ENCODE measurements at places on chromosomes 11 and 22. TPM values are rescaled to one million over a fixed set of nuclear protein-coding genes. Genes with fewer than 3 reads are reported as not detected.

- H3K4me3 ChIP-seq = no peak overlapping the region
- no peaks in the 10 kb centered on the region for H3K36me3 ChIP-seq
- no peaks in the 10 kb centered on the region for H3K27me3 ChIP-seq
- DNase-seq = no peak
- no peak overlapping the region for H3K27ac ChIP-seq
- no peaks in the 10 kb centered on the region for H3K4me1 ChIP-seq
Observed at GRCh38 chr11:128310676-128311445, 276.5 kb downstream of the ETS1 start.

The MRPL48 gene
- 17.4 TPM for total RNA-seq

DNA sequence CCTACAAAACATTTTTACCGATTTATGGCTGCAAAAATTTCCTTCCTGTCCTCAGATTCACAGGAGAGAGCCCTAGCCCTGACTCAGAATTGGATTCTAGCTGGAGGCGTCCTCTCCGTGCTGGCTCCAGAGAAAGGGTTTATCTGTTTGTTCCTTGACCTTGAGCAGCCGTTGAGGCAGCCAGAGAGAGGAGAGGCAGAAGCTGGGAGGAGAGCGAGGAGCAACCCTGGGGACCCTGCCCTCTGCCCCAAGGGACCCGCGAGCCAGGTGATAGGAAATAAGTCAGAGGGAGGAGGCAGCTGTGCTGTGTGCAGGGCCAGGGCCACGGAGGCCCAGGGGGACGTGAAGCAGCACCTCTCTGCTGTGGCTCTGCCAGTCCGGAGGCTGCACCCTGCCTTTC is 75.6 kb downstream of the IGLL1 start:
- no peaks in the 10 kb centered on the region for H3K4me1 ChIP-seq
- no peak overlapping the region for H3K4me3 ChIP-seq
- no peaks in the 10 kb centered on the region for H3K27me3 ChIP-seq
- no peaks in the 10 kb centered on the region for H3K36me3 ChIP-seq

DNA sequence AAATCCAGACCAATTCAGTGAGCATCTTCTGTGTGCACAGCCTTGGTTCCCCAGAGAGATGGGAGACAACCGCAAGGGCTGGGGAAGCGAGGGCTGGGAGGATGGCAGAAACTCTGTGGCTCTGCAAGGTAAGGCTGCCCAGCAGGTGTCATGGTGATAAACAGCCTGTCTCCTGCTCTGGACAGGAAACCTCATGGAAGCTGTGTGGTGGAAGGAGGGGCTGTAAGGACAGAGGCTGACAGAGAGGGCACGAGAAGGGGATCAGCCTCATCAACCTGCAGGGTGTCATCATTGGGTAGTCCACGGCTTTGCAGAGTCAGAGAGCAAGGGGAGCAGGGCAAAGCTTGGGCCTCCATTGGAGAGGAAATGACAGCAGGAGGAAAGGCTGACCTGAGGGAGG is 138.4 kb upstream of the CADM1 start:
- no peaks in the 10 kb centered on the region for H3K4me1 ChIP-seq
- no peak for DNase-seq
- no peaks in the 10 kb centered on the region for H3K36me3 ChIP-seq
- H3K4me3 ChIP-seq = no peak overlapping the region
- no peak overlapping the region for H3K27ac ChIP-seq

DNA sequence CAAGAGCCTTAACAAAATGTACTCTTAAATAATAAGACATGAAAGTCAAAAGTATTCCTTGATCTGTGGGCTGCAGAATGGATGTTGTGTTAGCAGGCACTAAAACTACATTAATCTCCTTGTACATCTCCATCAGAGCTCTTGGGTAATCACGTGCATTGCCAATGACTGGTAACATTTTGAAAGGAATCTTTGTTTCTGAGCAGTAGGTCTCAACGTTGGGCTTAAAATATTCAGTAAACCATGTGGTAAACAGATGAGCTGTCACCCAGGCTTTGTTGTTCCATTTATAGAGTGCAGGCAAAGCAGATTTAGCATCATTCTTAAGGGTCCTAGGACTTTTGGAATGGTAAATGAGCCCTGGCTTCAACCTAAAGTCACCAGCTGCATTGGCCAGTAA is 152.9 kb downstream of the PKNOX2 start:
- H3K4me1 ChIP-seq = no peaks in the 10 kb centered on the region
- no peak overlapping the region for H3K27ac ChIP-seq
- no peak for DNase-seq

DNA sequence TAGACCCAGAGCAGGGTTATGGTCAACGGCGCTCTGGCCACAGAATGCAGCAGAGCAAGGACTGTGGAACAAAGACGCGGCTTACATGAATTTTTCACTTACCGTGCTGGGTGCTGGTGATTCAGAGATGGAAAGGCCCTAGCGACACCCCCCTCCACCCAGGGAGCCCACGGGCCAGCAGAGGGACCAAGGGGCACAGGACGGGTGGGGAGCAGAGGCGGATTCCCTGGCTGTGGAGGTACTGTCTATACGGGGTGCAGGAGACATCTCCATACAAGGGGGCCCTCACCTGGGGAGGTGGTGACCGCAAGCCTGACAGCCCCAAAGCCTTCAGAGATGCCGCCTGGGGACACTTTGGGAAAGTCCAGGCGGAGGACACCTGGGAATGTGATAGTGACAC is 1.1 kb upstream of the SEPTIN5 start:
- no peak for DNase-seq
- H3K36me3 ChIP-seq = no peaks in the 10 kb centered on the region
- no peak overlapping the region for H3K27ac ChIP-seq
- no peak overlapping the region for H3K4me3 ChIP-seq

- H3K27me3 ChIP-seq = no peaks in the 10 kb centered on the region
- no peak overlapping the region for H3K4me3 ChIP-seq
- H3K27ac ChIP-seq = no peak overlapping the region
- no peaks in the 10 kb centered on the region for H3K36me3 ChIP-seq
Observed at GRCh38 chr22:39873965-39874364, 19.6 kb downstream of the ENTHD1 start.

DNA sequence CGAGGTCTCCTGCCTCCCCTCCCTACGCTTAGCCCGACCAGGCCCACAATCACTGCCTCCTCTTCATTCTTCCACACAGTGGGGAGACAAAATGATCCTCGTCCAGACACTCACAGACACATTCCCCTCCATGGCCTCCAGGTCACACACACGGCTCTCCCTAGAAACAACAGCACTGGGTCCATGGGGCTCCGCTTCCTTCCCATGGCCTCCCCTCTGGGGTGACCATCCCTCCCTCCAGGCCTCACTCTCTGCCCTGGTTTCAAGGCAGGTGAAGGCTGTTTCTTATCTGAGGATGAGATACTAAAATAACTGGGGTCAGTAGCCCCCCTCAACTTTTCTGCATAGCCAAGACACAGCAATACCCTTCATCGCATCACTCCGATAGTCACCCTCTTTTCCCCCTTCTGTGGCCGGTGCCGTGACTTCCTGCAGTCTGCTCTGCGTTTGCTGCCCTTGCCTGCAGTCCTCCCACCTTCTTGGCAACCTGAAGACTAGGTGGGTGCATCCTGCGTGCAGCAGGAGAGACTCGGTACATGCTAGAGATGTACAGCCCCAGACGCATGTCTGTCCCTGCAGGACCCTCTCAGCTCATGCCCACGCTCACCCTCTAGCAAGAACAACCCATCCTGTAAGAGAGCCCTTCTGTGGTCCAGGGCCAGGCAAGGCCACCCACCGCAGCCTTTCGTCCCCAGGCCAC is 55.8 kb downstream of the CD6 start:
- H3K27ac ChIP-seq = no peak overlapping the region
- no peak for DNase-seq
- no peaks in the 10 kb centered on the region for H3K4me1 ChIP-seq
- no peaks in the 10 kb centered on the region for H3K27me3 ChIP-seq
